ENCODE measurements at places on chromosomes 3 and 15.

DNA sequence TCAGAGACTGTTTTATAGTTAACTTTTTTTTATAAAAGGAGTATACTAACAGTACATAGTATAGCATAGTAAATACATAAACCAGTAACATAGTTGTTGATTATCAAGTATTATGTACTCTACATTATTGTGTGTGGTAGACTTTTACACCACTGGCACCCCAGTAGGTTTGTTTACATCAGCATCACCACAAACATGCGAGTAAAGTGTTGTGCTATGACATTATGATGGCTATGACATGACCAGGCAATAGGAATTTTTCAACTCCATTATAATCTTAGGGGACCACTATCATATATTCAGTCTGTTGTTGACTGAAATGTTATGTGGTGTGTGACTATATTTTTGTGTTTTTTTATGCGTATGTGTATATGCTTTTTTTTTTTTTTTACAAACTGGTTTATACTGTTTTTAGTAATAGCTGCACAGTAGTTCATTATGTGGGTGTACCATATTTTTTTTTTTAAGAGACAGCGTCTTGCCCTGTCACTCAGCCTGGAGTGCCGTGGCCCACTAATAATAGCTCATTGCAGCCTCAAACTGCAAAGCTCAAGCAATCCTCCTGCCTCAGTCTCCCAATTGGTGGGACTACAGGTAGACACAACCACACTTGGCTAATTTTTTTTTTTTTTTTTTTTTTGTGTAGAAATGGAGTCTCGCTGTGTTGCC, 1.9 kb downstream of the CAPN7 start:
- DNase-seq = no peak

DNA sequence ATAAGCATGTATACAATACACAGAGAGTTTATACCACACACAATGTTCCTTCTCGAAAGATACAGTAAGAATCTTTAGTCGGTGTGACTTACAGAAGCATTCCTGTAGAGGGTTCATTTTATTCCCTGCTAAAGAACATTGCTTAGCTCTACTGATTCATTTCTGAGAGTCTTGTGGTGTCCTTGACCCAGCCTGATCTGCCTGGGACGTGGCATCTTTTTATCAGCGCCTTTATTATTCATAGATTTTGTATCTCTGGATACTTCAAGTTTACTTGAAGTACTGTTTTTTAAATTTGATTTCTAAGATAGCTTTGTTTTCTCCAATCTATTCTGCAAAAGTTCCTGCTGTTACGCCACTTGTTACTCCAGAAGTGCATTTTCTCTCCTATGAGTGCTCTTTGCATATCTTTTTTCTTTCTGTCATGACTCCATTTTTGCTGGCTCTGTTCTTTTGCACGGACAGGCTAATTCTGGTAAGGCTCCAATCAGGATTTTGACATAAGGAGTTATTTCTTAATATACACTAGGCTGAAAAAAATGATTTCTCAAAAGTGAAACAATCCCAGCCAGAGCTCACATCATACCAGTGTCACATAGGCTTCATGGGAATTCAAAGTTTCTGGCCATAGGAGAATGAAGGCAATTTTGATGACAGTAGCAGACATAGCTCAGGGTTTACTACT, 114.5 kb upstream of the TNIK start:
- no peak for DNase-seq

- no peak for DNase-seq
Observed at GRCh38 chr15:67953299-67953698, 100.8 kb upstream of the PIAS1 start.

- DNase-seq = no peak
Observed at GRCh38 chr3:73255609-73256029, 194.2 kb downstream of the EBLN2 start.

GRCh38 chr15:70234256-70234905, 136.7 kb upstream of the TLE3 start:
- no peak for DNase-seq

- DNase-seq = peak; percentile 97
Observed at GRCh38 chr15:90352107-90352893, at the start of gene ZNF774. Gene ZNF774, plus strand, starts transcription at chr15:90352284. Its CDS starts 2,377 bp downstream, at chr15:90354661.

DNA sequence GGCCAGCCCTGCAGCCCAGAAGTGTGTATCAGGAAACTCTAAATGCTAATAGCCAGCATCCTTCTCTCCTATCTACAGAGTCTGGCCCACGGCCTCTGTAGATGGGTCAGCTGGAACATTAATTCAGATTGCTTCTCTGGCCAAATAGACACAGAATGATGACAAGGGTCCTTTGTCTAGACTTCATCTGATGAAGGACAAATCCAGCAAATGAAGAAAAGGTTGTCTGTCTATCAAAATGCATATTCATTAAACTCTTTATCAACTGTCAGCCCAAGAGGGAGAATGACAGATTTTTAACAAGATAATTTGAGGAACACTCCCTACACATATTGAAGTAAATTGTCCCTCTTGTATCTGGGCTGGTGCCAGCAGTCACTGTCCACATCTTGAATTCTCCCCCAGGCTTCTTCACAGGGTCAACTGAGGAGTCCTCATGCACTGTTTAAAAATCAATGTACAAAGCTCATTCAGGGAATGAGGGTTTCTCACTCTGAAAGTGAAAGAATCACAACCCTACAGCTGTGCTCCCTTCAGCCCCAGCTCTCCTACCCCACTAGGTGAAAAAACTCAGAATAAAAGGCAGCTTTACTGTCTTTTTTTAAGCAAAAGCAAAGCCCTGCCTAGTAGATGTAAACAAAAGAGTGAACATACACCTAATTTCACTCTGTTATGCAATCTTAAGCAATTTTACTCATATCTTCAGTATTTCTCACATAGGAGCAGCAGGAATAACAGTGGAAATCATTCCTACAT, 507.7 kb downstream of the IGSF11 start:
- no peak for DNase-seq

DNA sequence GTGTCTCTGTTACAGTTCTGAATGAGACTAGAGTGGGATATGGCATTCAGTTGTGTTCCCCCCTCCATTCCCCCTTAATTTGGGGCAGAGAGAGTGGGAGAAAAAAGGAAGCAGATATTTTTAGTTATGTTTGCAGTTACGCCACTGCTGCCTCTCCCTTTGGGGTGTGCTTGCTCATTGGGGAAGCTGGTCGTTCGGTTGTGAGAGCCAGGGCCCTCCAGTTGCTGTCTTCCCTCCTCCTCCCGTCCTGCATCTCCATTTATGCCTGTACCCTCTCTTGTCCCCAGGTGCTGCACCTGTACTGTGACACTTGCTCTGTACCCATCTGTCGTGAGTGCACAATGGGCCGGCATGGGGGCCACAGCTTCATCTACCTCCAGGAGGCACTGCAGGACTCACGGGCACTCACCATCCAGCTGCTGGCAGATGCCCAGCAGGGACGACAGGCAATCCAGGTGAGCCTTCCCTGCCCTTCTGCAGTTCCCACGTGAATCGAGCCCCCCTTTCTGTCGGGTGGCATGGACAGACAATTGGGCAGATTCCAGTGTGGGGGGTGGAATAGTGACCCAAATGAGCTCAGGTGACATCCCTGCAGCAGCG, 55.8 kb downstream of the TRIM71 start:
- no peak for DNase-seq

DNA sequence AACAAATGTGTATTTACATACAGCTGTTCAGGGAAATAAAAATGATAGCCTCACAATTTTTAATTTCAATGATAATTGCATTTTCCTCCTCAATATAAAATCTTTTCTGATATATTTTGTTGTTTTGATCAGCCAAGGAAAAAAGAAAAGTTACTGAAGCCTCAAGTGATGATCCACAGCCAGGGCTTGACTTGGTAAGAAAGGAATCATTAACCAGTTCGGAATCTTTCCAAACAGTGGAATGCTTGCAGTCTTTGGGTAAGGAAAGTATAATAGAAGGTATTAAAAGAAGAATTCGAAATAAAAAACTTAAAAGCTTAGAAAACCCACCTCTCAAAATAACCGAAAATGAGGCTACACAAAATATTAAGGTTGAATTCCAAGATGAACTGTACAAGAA, 1.0 kb downstream of the TOPAZ1 start:
- no peak for DNase-seq

- DNase-seq = no peak
Observed at GRCh38 chr15:31352911-31353811, 26.5 kb downstream of the KLF13 start.

DNA sequence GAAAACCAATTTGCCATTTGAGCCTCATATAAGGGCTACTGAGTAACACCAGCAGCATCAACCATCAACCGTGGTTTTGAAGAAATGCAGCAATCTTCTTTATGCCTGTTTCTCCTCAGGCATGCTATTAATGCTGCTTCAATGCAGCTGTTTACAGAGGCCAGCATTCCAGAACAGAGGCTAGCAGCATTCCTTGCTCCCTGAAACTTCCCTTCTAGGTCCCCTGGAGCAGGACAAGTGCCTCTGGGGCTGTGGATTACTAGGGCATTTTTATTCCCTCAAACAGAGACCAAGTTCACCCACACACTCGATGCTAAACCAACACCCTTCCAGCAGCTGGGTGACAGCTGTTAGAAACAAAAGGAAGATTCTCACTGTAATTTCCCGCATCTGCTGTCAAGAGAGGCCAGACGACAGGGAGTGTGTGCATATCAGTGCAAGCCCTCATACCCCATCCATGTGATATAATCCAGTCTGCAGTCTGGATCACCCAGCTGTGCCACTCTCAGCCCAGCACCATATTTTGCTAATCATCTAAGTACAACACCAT, 57.5 kb downstream of the HOMER2 start:
- no peak for DNase-seq

- DNase-seq = peak; percentile 36
Observed at GRCh38 chr3:5187920-5188418, 462 bp downstream of the EDEM1 start.

GRCh38 chr3:125186261-125186787, 26.2 kb downstream of the SLC12A8 start:
- no peak for DNase-seq

DNA sequence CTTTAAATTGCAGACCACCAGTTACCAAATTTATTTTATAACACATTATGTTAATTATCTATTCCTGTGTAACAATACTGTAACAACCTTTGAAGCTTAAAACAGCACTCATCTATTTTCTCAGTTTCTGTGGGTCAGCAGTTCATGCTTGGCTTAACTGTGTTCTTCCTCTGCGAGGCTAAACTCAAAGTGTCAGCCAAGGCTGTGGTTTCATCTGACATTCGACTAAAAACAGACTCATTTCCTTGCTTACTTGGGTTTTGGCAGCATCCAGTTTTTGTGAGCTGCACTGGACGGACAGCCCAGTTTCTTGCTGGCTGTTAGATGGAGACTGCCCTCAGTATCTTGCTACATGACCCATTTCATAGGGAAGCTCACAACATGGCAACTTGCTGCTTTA, 247.3 kb upstream of the KCNH8 start:
- no peak for DNase-seq

Measured in CD4-positive, alpha-beta T cell treated with Interleukin-2 at 100 ng/mL for 4 hours (primary cell).